Ascending aorta (tissue), 2 donors: ENCODE measurements at places on chromosomes 12 and 14.

- no peak for DNase-seq
- H3K36me3 ChIP-seq = peaks cover 10% of the 10 kb centered on the region
- H3K27ac ChIP-seq = peak overlapping the region; percentile 86
- H3K4me1 ChIP-seq = peaks cover 8% of the 10 kb centered on the region
Measured at GRCh38 chr14:73713206-73713802, 880 bp downstream of the PNMA1 start.

GRCh38 chr12:80752464-80752863 lies 35.8 kb downstream of the MYF5 start:
- no peaks in the 10 kb centered on the region for H3K4me1 ChIP-seq
- no peaks in the 10 kb centered on the region for H3K27me3 ChIP-seq
- no peak for DNase-seq
- H3K4me3 ChIP-seq = no peak overlapping the region
- H3K36me3 ChIP-seq = no peaks in the 10 kb centered on the region

DNA sequence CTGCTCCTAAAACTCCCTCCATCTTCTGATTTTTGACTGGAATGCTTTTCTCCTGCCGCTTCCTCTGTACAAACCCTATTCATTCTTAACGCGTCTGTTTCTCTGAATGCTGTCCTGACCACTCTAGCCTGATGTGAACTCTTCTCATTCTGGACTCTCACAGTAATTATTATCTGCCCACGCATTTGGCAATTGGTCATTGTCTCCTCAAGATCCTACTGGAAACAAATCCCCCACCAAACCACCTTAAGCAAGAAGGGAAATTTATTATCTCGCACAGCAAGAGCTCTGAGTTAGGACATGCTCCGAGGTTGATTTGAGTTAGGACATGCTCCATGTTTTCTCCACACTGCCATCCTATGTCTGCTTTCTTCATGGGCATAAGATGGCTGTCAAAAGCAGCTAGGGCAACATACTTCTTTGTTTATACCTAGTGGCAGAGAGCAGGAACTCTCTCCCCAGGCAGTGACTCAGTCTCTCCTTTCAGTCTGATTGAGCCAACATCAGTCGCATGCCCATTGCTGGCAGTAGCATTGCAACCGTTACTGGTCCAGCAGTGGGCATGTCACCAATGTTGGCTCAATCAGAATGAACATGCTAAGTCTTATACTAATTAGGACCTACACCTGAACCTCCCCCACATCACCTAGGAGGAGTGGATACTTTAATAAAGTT lies 102.2 kb downstream of the SSPN start:
- peaks cover 11% of the 10 kb centered on the region for H3K4me1 ChIP-seq
- H3K27ac ChIP-seq = peak overlapping the region; percentile 79
- H3K27me3 ChIP-seq = no peaks in the 10 kb centered on the region
- no peaks in the 10 kb centered on the region for H3K36me3 ChIP-seq
- no peak for DNase-seq

DNA sequence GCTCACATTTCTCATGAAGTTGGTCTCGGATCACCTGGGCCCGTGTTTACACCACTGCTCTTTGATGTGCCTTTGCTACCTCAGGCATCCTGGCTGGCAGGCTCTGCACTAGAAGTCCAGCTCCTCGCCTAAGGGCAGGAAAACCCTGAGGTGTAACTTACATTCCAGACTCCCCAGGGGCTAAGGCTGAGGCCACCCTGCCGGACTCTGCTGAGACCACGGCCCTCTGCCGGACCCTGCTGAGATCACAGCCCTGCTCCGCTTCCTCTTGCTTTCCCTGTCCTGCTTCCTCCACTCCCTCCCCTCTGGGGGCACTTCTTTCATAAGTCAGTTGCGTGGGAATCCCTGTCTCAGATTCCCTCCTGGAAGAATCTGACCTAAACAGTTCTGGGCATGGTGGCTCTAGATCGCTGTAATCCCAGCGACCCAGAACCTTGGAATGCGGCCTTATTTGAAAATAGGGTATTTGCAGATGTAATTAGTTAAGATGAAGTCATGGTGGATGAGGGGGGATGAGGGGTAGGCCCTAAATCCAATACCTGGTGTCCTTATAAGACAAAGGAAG lies 17.2 kb downstream of the RILPL1 start:
- H3K36me3 ChIP-seq = peaks cover 56% of the 10 kb centered on the region
- DNase-seq = no peak
- H3K27me3 ChIP-seq = no peaks in the 10 kb centered on the region
- H3K4me1 ChIP-seq = peaks cover 15% of the 10 kb centered on the region
- no peak overlapping the region for H3K4me3 ChIP-seq
- H3K27ac ChIP-seq = peak overlapping the region; percentile 28

GRCh38 chr12:3032161-3032560 lies 45.0 kb upstream of the TSPAN9 start:
- H3K36me3 ChIP-seq = peaks cover 13% of the 10 kb centered on the region
- no peaks in the 10 kb centered on the region for H3K4me1 ChIP-seq
- H3K27ac ChIP-seq = no peak overlapping the region
- no peak overlapping the region for H3K4me3 ChIP-seq
- H3K27me3 ChIP-seq = no peaks in the 10 kb centered on the region

- H3K4me1 ChIP-seq = no peaks in the 10 kb centered on the region
- no peak overlapping the region for H3K4me3 ChIP-seq
- no peak for DNase-seq
- H3K27ac ChIP-seq = no peak overlapping the region
- H3K36me3 ChIP-seq = no peaks in the 10 kb centered on the region
Measured at GRCh38 chr12:119024356-119024755, 43.0 kb downstream of the SRRM4 start.

GRCh38 chr12:12156828-12157227 lies 86.1 kb downstream of the BCL2L14 start:
- DNase-seq = no peak
- no peaks in the 10 kb centered on the region for H3K36me3 ChIP-seq
- no peaks in the 10 kb centered on the region for H3K4me1 ChIP-seq
- no peaks in the 10 kb centered on the region for H3K27me3 ChIP-seq
- H3K4me3 ChIP-seq = no peak overlapping the region

GRCh38 chr12:103431950-103432349 lies 63.8 kb downstream of the C12orf42 start:
- no peak for DNase-seq
- no peaks in the 10 kb centered on the region for H3K27me3 ChIP-seq
- no peak overlapping the region for H3K4me3 ChIP-seq
- no peaks in the 10 kb centered on the region for H3K36me3 ChIP-seq
- H3K27ac ChIP-seq = no peak overlapping the region
- no peaks in the 10 kb centered on the region for H3K4me1 ChIP-seq

DNA sequence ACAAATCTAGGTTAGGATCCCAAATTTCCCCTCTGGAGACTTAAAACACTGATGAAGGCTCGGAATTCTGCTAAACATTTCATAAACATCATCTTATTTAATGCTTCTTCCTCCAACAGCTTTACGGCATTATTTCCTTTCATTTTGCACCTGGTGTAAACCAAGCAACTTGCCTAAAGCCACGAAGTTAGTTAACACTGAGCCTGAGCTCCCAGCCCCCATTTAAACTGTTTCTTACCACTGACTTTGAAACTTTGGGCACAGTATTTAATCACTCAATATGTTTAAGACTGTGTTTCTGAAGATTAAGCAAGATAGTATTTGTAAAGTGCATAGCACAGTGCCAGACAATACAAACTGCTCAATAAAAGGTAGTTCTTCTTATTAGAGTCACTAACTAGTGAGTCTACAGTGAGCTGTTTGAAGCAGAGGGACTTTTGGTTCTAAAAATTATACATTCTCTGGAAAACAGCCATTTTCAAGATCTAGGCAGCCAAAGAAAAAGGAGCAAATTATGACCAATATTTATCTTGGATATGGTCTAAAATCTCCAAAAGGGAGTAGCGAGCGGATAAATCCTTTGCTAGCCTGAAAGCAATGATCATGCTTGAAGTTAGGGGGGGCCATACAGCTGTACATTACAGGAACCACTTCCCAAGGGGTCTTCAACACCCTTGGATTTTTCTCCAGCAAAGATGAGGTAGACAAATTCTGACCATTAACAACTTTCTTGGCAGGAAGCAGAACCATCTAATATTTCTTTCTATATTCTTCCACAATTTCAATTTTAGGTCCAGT lies 4.0 kb downstream of the EGLN3 start:
- DNase-seq = no peak
- H3K27ac ChIP-seq = peak overlapping the region; percentile 56
- H3K36me3 ChIP-seq = no peaks in the 10 kb centered on the region
- no peaks in the 10 kb centered on the region for H3K27me3 ChIP-seq
- peak overlapping the region; percentile 35 for H3K4me3 ChIP-seq

DNA sequence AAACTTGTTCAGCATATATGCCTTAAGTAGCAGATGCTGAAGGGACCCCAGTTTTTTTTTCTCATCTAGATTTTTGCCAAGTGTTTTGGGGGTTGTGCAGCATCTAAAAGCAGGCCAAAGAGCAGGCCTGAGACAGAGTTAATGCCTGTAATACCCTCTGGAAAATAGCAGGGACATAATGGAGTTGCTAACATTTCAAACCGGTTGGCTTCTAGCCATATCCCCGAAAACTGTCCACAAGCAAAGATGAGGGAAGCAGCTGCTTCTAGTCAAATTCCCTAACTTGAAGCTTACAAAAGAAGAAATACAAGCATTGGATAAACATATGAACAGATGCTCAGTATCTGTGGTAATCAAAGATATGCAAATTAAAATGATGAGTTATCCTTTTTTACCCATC lies 52.1 kb upstream of the AEBP2 start:
- H3K4me3 ChIP-seq = no peak overlapping the region
- H3K4me1 ChIP-seq = no peaks in the 10 kb centered on the region
- no peak for DNase-seq
- H3K27ac ChIP-seq = no peak overlapping the region
- no peaks in the 10 kb centered on the region for H3K27me3 ChIP-seq
- H3K36me3 ChIP-seq = no peaks in the 10 kb centered on the region

GRCh38 chr12:114655934-114656749 lies 27.8 kb downstream of the TBX3 start:
- H3K27ac ChIP-seq = no peak overlapping the region
- no peaks in the 10 kb centered on the region for H3K27me3 ChIP-seq
- H3K36me3 ChIP-seq = no peaks in the 10 kb centered on the region
- no peak overlapping the region for H3K4me3 ChIP-seq

DNA sequence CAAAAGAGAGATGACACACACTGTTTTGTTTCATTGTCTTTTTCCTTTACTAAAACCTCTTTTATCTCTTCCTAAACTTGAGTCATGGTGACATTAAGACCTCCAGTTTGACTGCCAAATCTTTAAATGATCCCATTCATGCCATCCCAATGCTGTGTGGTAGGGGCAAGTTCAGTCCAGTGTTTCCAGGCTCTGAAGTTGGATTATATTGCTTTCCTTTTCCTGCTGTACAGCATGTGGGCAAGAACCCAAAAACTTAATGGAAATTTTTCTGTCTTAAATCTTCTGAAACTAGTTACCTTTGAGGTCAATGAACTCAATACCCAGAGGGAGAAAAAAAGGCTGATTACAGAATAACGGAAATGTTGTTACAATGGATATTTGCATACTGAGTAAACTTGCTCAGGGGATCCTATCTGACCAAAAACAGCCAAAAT lies 187.1 kb upstream of the FAR2 start:
- no peaks in the 10 kb centered on the region for H3K4me1 ChIP-seq
- H3K36me3 ChIP-seq = no peaks in the 10 kb centered on the region
- H3K27ac ChIP-seq = no peak overlapping the region
- H3K4me3 ChIP-seq = no peak overlapping the region

GRCh38 chr14:88852632-88853031 lies 28.2 kb downstream of the TTC8 start:
- no peaks in the 10 kb centered on the region for H3K27me3 ChIP-seq
- H3K4me1 ChIP-seq = no peaks in the 10 kb centered on the region
- DNase-seq = no peak
- H3K4me3 ChIP-seq = no peak overlapping the region

GRCh38 chr12:118330421-118331018 lies 42.2 kb downstream of the TAOK3 start:
- H3K27ac ChIP-seq = no peak overlapping the region
- H3K4me1 ChIP-seq = no peaks in the 10 kb centered on the region
- no peaks in the 10 kb centered on the region for H3K27me3 ChIP-seq

DNA sequence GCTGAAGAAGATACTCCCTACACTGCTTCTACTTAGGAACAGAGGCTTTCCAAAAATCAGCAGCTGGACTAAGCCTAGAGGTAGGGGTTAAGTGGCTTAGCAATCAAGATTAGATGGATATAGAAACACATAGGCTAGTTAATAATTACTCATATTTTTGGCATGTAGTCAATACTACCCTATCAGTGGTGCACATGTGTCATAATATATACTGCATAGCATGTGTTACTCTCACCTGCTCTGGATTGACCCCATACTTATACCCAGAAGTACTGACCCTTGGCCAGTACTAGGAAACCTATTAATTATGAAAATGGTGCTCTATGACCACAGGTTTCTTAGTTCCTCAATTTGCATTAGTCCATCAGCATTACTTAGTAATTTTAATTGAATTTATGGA lies 528.4 kb upstream of the LMO3 start:
- H3K4me1 ChIP-seq = no peaks in the 10 kb centered on the region
- no peaks in the 10 kb centered on the region for H3K27me3 ChIP-seq
- no peaks in the 10 kb centered on the region for H3K36me3 ChIP-seq
- no peak overlapping the region for H3K4me3 ChIP-seq

GRCh38 chr12:19199332-19199731 lies 69.8 kb downstream of the PLEKHA5 start:
- no peaks in the 10 kb centered on the region for H3K4me1 ChIP-seq
- no peaks in the 10 kb centered on the region for H3K36me3 ChIP-seq
- no peaks in the 10 kb centered on the region for H3K27me3 ChIP-seq
- no peak for DNase-seq
- no peak overlapping the region for H3K4me3 ChIP-seq

- H3K27me3 ChIP-seq = no peaks in the 10 kb centered on the region
- no peaks in the 10 kb centered on the region for H3K4me1 ChIP-seq
- H3K36me3 ChIP-seq = no peaks in the 10 kb centered on the region
Measured at GRCh38 chr12:119989361-119989730, 310 bp downstream of the BICDL1 start.

DNA sequence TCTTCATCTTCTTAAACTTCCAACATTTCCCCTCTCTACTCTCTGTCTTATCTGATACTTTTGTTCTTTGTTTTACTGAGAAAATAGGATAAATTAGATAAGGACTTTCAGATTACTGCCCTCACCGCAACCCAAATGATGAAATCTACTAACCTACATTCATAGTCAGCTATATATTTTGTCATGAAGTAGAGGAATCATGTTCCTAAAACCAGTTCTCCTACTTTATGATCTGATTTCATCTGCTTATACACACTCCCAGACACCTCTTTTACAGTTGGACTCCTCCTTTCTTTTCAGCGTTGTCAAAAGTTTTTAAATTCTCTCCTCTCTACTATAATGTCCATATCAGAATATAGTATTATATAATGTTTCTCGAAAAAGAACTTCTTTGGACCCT lies 29.7 kb downstream of the MGAT4C start:
- no peaks in the 10 kb centered on the region for H3K27me3 ChIP-seq
- no peak for DNase-seq
- no peak overlapping the region for H3K4me3 ChIP-seq
- no peaks in the 10 kb centered on the region for H3K4me1 ChIP-seq
- H3K27ac ChIP-seq = no peak overlapping the region
- H3K36me3 ChIP-seq = no peaks in the 10 kb centered on the region

- no peaks in the 10 kb centered on the region for H3K36me3 ChIP-seq
- no peak for DNase-seq
- H3K27me3 ChIP-seq = no peaks in the 10 kb centered on the region
- H3K27ac ChIP-seq = no peak overlapping the region
- no peak overlapping the region for H3K4me3 ChIP-seq
Measured at GRCh38 chr12:509500-509899, 49.8 kb downstream of the B4GALNT3 start.

- H3K27me3 ChIP-seq = no peaks in the 10 kb centered on the region
- H3K36me3 ChIP-seq = no peaks in the 10 kb centered on the region
- H3K4me1 ChIP-seq = no peaks in the 10 kb centered on the region
- no peak overlapping the region for H3K4me3 ChIP-seq
- DNase-seq = no peak
- no peak overlapping the region for H3K27ac ChIP-seq
Measured at GRCh38 chr14:22303589-22304195, 285.3 kb downstream of the DAD1 start.
